ENCODE measurements at places on chromosomes 6 and 20. TPM values are rescaled to one million over a fixed set of nuclear protein-coding genes. Genes with fewer than 3 reads are reported as not detected.

- DNase-seq = no peak
Measured at GRCh38 chr6:107652526-107653182, 162.7 kb downstream of the SOBP start.

- DNase-seq = no peak
Measured at GRCh38 chr20:61762167-61762710, 303.4 kb downstream of the TAF4 start.

GRCh38 chr6:9933677-9934076, 481.2 kb downstream of the TFAP2A start:
- no peak for DNase-seq

- DNase-seq = no peak
Measured at GRCh38 chr6:151071295-151071694, 168.5 kb upstream of the AKAP12 start.

- DNase-seq = no peak
Measured at GRCh38 chr6:56477241-56477640, 165.4 kb downstream of the DST start.

DNA sequence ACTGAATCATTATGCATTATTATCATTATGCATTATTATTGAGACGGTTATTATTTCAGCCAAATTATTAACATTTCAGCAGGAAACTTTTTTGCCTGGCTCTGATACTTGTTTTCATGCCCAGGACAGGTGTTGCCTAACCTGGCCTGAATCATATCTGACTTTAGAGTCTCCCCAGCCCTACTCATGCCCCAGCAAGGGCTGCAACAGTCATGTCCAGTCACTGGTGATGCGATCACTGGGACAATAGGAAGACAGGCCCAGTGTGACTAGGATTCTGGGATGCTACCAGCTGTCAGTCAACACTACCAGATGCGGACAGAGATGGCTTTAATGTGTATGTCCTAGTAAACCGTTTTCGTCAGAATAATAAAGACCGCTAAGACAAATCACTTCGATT, 285.0 kb downstream of the KHDC1L start:
- no peak for DNase-seq

Gene CEP85L
- total RNA-seq = 71.1 TPM

Gene SOX12
- 4.7 TPM for total RNA-seq
